ENCODE measurements at places on chromosomes 13 and 19.

- DNase-seq, result no peak
Measured at GRCh38 chr13:70390968-70391367, 282.7 kb upstream of the KLHL1 start.

DNA sequence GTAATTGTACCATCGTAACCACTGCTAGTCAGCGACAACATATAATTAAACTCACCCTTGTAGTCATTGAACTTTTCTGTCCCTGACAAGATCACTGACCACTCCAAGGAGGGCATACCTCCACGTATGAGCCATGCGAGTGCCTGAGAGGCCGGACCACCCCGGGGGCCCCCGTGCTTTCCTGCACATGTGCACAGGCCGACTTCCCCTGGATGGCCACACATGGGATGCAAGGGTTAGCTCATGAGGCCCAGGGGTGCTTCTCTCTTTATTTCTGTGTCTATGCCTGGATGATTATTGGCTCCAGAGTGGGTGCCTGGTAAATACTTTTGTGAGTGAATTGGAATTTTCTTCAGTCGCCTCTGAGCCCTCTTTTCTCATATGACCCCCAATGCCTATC is 82.8 kb upstream of the ZNF536 start:
- DNase-seq, result no peak

DNA sequence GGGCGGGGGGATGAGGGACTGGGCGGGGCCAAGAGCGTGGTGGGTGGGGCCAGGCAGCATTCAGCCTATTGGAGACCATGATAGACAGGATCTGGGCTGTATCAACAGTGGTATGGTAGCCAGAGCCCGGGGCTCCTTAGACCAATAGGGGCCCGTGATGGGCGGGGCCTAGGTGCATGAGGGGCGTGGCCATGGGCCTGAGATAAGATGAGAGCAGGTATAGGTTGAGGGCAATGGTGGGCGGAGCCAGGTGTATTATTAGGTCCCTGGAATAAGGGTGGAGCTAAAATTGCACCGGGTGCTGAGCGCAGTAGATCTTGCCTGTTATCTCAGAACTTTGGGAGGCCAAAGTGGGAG is 5.3 kb downstream of the ABCA7 start:
- no peak for DNase-seq

- DNase-seq, result no peak
Measured at GRCh38 chr13:56886398-56886797, 254.3 kb upstream of the PRR20A start.
